ENCODE measurements at places on chromosomes 7 and 10.
A peak's percentile ranks its signal among the peaks of the same experiment; 100 is the strongest.

DNA sequence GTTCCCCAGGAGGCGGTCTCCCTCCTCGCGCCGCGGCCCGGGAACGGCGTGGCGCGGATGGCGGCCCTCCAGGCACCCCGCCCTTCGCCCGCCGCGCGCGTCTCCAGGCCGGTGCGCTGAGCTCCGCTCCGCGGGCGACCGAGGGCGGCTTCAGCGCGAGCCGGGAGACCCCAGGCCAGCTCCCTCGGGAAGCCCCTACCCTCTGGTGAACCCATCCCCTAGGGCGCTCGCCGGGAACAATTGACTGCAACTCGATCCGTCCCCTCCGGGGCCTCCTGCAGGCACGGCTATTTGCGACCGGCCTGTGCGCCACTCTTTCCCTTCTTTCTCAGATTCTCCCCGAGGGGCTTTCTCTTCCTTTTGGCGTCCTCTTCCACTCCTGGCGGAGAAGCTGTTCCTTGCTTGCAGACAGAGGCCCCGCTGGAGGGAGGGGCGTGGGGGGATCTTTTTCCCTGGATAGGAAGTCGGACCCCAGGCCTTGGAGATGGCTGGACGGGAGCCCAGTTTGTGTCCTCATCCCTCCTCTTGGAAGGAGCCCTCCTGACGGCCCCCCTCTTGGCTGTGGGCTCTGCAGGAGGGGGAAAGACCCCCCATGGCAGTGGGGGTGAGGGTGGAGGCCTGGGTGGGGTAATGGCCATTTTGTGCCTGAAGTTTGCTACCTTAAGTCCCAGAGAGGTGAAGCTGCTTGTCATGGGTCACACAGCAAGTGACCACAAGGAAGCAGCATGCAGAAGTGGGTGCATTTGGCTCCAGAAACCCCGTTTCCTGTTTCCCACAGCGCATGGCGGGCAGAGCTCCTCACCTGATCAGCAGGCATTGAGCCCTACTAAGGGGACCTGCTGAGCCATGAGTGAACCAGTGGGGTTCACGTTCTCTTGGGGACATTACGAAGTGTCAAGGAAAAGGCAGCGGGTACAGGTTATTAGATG lies 171.2 kb upstream of the TNRC18 start:
- peak; percentile 55 for DNase-seq

- no peak for DNase-seq
These were observed 273.0 kb downstream of the CCDC3 start for GRCh38 chr10:12728494-12728893.

DNA sequence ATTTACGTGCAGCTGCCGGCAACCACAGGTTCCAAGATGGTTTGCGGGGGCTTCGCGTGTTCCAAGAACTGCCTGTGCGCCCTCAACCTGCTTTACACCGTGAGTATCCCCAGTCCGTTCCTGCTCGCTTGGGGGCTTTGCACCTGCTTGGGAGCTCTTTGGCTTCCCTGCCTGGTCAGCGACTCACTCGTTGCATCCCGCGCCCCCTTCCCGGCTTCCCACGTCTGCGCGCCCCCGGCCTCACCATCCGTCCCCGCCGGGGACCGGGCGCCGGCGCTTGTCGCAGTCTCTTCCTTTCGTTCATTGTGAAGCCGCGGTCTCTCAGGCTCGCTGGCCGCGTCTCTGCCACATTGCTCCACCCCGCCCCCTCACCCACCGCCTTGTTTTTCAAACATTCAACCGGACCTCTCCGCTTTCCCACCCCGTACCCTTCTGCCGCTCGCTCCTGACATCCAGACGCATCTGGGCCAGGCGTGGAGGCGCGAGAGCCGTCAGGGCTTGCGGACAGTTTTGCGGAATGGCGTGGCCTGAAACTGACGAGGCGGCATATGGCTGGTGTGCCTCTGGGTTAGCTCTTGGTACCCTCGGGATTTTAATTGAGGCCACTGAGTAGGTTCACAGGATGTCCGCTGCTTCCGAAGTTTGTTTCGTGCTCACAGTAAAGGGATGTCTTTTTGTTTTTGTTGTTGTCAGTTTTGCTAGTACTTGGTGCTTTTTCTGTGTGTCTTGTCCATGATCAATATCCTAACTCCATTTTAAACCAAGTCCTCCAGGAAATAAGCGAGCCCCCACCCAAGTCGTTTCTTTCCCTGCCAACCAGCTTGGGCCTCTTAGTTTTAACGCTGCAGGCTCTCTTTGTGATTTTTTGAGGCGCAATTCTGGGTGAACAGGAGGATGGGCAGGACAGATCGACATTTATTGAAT lies 639 bp downstream of the TSPAN13 start:
- peak; percentile 23 for DNase-seq

- DNase-seq, result peak; percentile 67
These were observed 860 bp downstream of the SEC31B start for GRCh38 chr10:100518761-100519241.

DNA sequence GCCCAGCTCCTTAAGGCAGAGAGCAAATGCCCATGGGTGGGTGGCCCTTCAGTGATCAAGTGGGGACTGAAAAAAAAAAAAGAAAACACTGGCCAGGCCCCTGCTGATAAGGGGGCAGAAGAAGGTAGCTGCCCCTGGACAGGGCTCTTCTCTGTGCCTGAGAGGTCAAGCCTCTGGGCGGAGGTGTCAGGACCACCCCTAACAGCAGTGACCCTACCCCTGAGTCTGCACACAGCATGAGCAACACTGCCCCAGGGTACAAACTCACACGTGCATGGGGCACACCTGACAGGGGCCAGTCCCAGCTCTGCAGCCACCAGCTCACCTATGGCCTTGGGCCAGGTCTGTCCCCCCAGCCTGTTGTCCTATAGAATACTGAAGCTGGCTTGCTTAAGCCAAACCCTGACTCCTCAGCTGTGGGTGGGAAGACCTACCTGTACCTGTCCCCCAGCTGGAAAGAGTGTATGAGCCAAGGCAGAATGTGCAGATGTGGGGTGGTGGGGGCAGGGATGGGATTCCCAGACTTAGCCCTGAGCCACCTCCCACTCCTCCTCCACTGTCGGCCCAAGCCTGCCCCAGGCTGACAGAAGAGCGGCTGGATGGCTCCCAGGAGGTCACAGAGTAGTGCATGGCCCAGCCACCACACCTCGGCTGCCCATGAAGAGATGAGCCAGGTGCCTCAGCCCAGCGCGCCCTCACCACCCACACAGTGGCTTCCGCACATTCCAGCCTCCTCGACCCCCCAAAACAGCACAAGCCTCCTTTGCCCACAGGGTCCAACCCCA lies 23.7 kb downstream of the KCNH2 start:
- DNase-seq, result no peak

- DNase-seq, result no peak
These were observed 32.6 kb upstream of the HSPB1 start for GRCh38 chr7:76269895-76270294.

DNA sequence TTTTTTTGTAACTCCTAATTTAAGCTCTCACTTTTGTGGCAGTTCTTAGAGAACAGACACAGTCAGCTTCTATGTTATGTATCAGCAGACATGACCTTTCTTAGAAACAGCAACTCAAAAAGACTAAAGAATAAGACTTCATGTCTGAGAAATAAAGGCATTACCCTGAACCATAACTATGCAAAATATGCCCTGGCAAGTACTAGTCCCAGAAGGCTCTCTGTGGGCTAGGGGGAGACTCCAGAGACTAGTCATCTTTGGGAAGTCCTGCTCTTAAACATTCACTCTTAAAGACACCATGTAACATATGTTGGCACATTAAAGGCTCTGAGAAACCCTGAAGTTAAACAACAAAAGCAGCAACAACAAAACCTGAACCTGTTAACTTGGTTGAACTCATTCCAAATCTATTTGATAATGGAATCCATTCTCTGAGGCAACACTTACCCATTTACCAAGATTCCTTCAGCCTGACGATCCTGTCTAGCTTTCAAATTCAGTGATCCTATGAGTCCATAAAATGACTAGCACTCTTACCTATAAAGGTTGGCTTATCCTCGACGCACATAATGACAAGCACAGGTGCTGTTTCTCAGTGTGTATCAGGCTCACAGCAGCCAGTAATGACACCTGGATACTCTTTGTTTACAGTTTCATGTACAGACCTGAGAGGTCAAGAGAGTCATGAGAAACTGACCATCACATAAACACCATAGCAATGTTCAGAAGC lies 62.3 kb downstream of the OSBPL3 start:
- DNase-seq, result peak; percentile 82

Data from astrocyte of the spinal cord (primary cell).